ENCODE measurements at places on chromosomes 4 and X. TPM values are rescaled to one million over a fixed set of nuclear protein-coding genes. Genes with fewer than 3 reads are reported as not detected.

The HTT-AS gene
- polyA plus RNA-seq, result not detected

The PLP1 gene
- polyA plus RNA-seq, result 32.0 TPM

DNA sequence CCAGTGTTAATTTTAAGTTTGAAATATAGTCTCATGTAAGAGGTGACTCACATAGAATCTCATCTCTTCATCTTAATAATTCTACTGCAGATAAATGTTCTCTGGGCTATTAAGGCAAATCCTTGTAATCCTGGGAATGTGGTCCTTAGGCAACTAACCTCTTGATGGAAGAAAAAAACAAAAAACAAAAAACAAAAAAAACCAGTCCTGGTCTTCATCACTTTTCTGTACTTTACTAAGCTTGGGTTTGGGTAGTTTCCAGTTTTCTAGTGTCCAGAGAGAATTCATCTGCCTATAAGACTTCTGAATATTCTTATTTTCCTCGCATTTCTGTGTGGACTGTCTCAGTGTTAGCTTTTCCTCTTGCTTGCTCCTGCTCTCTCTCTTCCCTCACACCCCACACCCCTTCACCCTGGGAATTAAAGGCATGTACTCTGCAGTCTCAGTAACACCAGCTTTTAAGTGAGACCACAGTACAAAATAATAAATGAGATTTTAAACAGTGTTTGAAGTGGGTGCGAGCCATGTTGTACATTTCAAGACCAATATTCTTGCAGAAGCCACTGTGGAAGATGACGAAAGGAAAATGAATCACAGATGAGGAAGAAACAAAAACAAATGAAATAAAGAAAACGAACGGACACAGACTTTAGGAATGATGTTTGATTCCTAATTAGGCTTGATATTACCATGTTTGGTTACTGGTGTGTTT, 51.7 kb downstream of the HAND2 start:
- H3K4me3 ChIP-seq, result no peak overlapping the region
- no peak for DNase-seq

DNA sequence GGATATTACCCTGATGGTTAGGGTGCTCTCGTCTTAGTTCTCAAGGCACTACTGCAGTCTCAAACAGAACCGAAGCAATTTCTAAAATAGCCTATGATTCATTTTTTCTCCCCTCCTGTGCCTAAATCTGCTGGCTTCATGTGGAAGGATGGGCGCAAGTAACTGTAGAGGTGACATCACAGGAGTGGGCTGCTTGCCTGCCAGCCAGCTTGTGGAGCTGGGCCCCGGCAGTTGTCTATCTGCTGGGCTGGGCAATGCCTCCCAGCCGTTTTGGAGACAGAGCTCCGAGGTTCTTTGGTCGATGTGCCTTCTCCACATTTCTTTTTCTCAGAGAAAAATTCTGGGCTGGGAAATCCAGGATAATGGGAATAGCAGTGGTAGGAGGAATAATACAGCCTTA, 34.3 kb upstream of the CITED1 start:
- H3K27me3 ChIP-seq, result no peaks in the 10 kb centered on the region
- no peak overlapping the region for H3K4me3 ChIP-seq
- H3K4me1 ChIP-seq, result no peaks in the 10 kb centered on the region
- H3K27ac ChIP-seq, result no peak overlapping the region
- no peak for DNase-seq

- no peaks in the 10 kb centered on the region for H3K4me1 ChIP-seq
- H3K27ac ChIP-seq, result no peak overlapping the region
- H3K27me3 ChIP-seq, result no peaks in the 10 kb centered on the region
- H3K4me3 ChIP-seq, result no peak overlapping the region
These were observed 57.0 kb downstream of the ATP11C start for GRCh38 chrX:139875841-139876240.

DNA sequence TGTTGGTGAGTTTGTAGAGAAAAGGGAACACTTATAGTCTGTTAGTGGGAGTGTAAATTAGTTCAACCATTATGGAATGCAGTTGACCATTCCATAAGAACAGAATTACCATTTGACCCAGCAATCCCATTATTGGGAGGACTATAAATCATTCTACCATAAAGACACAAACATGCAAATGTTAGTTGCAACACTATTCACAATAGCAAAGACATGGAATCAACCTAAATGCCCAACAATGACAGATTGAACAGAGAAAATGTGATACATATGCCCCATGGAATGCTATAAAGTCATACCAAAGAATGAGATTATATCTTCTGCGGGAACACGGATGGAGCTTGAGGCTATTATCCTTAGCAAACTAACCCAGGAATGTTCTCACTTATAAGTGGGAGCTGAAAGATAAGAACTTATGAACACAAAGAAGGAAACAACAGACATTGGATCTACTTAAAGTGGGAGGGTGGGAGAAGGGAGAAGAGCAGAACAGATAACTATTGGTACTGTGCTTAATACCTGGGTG, 1819.2 kb upstream of the ADGRL3 start:
- H3K27me3 ChIP-seq, result no peaks in the 10 kb centered on the region
- H3K4me3 ChIP-seq, result no peak overlapping the region
- no peak overlapping the region for H3K27ac ChIP-seq

Data from large intestine (tissue), 12 donors.